ENCODE measurements at places on chromosomes 12 and 14.

DNA sequence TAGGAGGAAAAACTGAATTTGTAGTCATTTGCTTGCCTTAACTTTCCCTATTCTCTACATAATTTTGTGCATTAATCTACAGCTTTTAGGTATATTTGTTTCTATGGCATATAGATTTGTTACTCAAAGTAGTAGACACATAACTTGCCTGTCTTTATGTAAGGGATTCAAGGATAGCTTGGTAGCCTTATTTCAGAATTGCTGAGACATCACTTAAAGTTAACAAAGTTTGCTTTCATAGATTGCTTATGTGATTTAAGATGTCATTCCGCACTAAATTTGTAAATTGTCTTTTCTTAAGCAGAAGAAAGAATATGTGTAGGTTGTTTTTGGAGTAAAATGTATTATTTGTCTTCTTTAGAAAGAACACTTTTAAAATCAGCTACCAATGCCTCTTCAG lies 477.7 kb upstream of the NOVA1 start:
- no peak for DNase-seq

- no peak for DNase-seq
Observed at GRCh38 chr14:93137864-93138263, 22.1 kb upstream of the ITPK1 start.

DNA sequence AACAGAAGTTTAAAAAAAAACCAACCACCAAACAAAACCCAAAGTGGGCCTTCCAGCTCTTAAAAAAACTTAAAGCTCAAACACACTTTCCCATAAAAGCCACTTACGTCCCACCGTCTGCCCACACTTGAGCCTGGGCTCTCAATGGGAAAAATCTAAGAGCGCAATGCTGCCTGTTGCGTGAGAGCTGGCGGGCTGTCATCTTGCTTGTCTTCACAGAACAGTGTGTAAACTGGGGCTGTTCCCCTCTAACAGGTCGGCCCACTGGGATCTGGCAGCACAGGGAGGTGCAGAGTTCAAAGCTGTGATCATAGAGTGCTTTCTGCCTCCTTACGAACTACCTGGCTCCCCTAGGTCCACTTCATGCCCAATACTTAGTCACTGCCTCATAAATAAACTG lies 80.0 kb downstream of the DICER1 start:
- DNase-seq: no peak

DNA sequence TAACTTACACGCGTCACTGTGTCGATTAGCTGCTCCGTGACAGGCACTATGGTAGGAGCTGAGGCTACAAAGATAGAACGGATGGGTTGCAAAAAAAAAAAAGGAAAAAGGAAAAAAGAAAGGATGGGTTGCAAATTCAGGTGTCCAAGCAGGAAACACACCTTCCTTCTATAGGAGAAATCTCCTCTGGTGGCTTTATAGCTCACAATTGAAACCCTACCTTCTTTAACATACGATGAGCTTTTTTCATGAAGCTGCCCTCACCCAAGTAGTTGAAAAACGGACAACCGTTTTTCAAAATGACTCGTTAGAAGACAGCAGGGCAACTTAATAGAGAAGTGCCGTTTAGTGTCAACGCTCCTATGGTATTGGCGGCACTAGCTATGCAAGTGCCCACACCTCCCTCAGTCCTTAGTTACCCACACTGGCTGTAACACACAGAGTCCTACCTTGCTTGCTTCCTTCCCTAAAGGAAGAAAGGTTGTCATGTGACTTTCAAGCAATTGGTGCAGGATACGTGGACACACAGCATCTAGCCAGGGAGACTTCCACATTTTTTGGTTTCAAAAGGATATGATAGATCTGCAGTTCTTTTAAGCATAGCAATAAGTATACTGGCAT lies 682 bp upstream of the TRIP11 start:
- DNase-seq: no peak

DNA sequence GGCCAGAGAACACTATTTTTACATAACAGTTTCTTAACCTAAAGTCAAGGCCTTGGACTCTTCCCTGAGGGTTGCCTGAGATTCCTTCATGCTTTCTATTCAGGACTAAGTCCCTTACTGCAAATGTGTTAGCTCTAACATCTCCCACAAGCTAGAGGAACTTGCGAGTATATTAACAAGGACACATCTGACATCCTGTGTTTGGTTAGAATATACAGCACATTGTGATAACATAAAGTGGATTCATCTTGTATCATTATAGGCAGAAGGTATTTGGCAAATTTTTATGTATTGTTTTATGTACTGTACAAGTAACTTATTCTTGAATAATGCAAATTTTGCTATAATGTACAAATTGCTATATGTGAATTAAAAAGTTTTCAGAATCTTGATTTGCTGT lies 45.5 kb downstream of the SH2B3 start:
- DNase-seq: no peak

- no peak for DNase-seq
Observed at GRCh38 chr14:76814726-76815645, 2.3 kb upstream of the ANGEL1 start.

GRCh38 chr14:33682760-33683159 lies 268.1 kb downstream of the EGLN3 start:
- DNase-seq: peak; percentile 4

- no peak for DNase-seq
Observed at GRCh38 chr12:65608319-65608916, 215.9 kb upstream of the HMGA2 start.

GRCh38 chr14:64112867-64113678 lies 181.1 kb downstream of the ESR2 start:
- no peak for DNase-seq

GRCh38 chr12:70830221-70831061 lies 90.1 kb downstream of the PTPRR start:
- DNase-seq: no peak

GRCh38 chr14:89640141-89640540 lies 223.1 kb upstream of the FOXN3 start:
- no peak for DNase-seq

DNA sequence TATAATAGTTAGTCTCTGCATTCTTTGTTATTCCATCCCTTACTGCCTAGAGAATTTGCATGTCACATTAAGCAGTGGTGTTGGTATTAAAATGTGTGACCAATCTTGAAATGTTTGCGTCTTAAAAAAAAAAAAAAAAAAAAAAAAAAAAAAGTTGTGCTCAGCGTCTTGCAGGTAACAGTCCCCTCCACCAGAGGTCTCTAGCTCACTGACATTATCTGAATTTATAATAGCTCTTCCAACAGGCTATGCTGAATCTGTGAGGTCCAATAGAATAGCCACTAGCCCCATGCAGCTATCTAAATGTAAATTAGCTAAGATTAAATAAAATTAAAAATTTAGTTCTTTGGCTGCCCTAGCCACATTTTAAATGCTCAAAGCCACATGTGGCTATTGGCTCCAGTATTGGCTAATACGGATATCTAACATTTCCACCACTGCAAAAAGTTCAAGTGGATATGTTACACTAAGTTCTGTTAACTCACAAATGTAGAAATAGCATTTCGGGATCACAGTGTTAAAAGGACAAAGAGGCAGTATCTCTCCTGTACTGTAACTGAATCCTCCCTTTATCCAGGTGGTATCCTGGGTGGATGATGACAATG lies 28.7 kb downstream of the NKX2-8 start:
- no peak for DNase-seq

DNA sequence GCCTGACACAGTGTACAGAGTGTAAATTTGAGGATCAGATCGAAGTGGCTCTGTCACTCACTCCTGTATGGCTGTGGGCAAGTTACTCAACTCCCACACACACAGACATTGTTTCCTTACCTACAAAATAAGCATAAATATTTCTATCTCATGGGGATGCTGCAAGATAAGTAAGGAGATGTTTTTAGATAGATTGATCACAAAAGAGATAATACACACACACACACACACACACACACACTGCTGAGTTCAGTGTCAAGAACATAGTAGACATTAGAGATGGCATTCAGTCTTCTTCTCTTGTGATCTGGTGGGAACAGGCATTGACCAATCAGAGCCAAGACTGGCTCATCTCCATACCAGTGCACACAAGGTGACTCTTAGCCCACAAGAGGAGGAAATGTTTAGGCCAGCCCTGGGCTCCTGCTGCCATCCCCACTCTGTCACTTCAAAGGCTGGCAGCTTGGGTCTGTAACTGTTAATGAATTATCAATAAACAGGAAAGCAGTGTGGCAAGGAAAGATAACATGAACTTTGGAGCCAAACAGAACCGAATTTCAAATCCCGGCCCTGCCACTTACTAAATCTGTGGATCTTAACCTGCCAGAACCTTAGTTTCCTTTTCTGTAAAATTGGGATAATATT lies 3.4 kb upstream of the RNASE8 start:
- no peak for DNase-seq

DNA sequence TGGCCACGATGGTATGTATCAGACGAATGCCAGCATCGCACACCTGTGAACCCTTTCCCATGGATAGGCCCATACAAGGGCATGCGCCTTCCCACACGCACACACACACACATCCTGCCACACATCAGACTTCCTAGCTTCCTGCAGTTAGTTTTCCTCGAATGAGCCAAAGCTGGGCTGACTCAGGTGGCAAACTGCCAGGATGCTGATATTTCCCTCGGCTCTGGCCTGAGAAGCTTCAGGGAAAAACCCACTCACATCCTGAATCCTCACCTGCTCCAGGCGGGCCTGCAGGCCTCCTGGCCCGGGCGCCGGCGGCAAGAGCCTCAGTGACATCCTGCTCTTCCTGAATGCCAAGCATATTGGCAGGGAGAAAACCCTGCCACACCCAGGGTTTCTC lies 22.4 kb downstream of the CALM1 start:
- peak; percentile 37 for DNase-seq

GRCh38 chr12:33438851-33439586 lies 600 bp downstream of the SYT10 start:
- no peak for DNase-seq

DNA sequence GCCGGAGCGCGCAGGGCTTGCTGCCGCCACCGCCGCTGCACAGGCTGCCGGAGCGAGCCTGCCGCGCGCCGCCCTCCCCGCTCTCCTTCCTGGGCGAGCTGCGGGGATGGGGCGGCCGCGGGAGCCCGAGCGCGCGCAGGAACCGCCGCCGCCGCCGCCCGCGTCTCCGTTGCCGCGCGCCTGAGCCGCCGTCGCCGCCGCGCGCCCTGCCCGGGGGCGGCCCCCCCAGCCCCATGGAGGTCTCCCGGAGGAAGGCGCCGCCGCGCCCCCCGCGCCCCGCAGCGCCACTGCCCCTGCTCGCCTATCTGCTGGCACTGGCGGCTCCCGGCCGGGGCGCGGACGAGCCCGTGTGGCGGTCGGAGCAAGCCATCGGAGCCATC lies 352 bp downstream of the PLXNC1 start:
- no peak for DNase-seq

DNA sequence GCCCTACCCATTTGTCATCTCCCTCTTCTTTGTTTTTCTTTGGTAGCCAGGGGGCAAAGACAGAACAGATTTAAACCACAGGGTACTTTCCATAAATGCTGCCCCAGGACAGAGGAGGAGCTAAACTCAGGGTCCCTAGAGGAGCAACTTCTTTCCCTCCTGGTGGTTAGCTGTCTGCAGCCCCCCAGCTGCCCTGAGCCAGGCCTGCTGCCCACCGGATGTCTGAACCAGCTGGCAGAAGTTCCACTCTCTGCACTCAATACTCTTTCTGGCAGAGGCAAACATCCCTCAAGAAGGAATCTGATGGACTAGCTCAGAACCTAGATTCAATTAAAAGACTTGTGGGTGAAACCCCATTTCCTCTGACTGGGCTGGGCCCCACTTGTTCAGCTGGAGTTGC lies 10.7 kb downstream of the VDR start:
- no peak for DNase-seq

GRCh38 chr14:71471634-71472355 lies 460.4 kb upstream of the RGS6 start:
- DNase-seq: no peak

DNA sequence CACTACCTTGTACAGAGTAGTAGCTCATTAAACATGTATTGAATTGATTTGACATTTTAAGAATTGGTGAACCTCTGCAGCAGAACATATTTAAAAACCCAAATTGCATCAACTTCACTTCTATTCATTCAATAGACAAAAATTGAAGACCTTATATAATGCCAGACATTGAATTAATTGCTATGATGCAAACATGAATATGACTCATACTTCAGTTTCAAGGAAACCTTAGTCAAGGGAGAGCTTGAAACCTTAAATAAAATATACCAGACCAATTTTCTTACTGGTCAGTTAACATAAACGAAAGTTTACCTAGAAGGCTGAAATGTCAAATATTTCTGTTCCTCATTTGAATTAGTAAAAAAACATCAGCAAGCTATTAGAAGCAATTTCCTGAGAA lies 5.0 kb upstream of the MGAT4C start:
- DNase-seq: no peak

DNA sequence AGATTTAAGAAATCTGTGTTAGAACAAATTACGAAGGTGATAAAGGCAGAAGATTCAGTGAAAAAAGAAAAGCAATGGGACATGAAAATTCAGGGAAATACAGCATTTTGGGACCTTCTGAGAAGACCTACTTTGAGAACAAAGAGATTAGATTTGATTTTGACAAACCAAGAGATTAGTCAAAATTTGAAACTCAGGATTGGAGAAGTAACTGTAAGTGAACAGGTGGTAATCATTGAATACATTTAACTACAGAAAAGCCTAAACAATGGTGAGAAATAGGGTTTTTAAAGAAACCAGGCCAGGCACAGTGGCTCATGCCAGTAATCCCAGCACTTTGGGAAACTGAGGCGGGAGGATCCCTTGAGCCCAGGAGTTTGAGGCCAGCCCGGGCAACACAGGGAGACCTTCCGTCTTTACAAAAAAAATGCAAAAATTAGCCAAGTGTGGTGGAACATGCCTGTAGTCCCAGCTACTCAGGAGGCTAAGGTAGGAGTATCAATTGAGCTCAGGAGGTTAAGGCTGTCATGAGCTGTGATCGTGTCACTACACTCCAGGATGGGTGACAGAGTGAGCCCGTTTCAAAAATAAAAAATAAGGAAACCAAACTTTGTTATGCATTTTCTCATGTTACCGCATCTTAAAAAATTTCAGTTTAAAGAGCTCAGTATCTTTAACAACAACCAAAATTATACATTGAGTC lies 8.9 kb upstream of the SAV1 start:
- DNase-seq: no peak

DNA sequence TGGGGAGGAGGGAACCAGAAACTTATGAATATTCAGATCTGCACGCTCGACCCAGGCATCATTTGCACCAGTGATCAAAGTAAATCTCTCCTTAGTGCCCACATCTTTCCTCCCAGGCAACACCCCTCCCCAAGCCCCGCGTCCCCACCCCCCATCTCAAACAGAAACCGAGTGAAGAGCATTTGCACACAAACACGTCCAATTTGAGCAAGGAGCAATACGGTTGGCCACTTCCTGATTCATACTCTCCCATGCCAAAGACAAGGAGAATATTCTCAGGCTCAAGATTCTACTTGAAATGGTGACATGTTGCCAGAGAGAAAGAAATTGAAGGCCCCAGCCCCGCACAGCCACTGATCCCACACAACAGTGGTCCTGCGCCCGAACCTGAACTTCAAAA lies 7.1 kb downstream of the FOXN3 start:
- no peak for DNase-seq

GRCh38 chr12:11749943-11750690 lies 100.6 kb downstream of the ETV6 start:
- DNase-seq: no peak

GRCh38 chr14:57875296-57875695 lies 9.4 kb upstream of the SLC35F4 start:
- no peak for DNase-seq

GRCh38 chr14:92613008-92613658 lies 99.6 kb downstream of the RIN3 start:
- peak; percentile 43 for DNase-seq

- DNase-seq: no peak
Observed at GRCh38 chr14:104107101-104107581, 21.6 kb downstream of the ASPG start.

- no peak for DNase-seq
Observed at GRCh38 chr14:58270628-58271027, 26.0 kb downstream of the PSMA3 start.
